Activated T-helper 1 cell treated with anti-CD3 and anti-CD28 coated beads, Interleukin-2, amount 50 U/mL, for 16 hours (primary cell): ENCODE measurements at places on chromosomes 16 and 17.

DNA sequence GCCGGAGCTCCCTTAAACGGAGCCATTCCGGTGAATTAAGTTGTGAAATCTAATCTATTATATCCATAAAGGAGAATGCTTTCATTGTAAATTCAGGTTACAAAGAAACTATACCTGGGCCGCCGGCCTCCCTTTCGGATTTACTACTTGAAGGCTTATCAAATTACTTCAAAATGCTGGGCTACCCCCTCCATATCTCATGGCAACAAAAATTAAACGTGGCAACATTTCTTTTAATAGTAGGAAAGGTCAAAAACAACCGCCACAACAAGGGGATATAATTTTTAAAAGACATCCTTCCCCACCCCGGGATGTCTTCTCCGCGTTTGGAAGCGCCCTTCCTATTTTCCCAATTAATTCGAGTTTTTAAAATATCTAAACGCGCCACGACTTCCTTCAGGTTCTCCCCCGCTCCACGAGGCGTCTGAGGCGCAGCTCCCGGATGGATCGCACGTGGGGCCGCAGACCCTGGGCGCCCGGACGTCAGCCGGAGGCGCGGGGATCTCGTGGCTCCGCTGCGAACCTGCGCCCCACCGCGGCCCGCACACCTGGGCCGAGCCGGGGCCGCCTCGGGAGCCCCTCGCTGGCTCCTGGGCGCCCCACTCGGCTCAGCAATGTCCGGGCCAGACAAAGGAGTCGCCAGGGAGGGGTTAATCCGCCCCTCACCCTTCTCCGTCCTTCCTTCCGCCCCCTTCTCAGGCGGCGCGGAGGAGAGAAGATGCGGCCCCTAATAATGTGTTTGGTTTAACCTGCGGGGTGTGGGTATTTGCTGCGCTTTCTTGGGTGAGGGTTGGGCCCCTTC is 47.4 kb upstream of the SLC38A10 start:
- no peak for DNase-seq

GRCh38 chr17:4397840-4398239 is 31.4 kb upstream of the UBE2G1 start:
- DNase-seq = no peak

- DNase-seq = no peak
These were observed 4.0 kb downstream of the IRX5 start for GRCh38 chr16:54934481-54935265.

- no peak for DNase-seq
These were observed 11.3 kb upstream of the CHST6 start for GRCh38 chr16:75506574-75506973.

DNA sequence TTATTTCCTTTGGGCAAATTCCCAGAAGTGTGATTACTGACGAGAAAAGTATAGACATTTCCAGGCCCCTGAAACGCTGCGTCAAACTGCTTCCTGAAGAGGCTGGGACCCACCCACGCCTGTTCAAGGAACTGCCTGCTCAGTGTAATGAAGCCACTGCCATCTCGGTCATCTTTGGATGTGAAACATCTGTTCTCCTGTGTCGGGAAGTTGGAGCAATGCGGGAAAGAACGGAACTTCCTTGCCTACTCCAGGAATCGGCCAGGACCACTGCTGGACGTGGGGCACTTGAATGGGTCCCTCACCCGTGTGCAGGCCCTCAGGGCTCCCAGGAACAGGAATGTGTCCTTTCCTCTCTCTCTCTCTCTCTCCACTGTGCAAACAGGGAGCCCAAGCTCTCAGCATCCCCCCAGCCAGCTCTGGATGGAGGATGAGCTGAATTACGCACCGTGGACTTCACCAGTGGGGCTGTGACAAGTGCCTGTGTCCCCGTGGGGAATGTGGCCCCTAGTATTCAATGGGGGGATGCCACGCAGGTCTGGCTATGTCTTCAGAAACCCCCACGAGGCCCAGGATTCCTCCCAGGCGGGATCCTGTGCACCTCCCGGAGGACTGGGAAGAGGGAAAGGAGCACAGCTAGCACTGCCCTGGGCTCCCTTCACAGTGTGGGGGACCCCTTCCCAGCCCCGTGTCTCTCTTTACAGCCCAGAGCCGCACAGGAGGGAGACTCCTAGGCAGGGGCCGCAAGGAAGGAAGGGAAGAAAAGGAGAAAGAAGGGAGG is 18.3 kb upstream of the LITAF start:
- no peak for DNase-seq

GRCh38 chr16:81224824-81225223 is 13.7 kb upstream of the BCO1 start:
- DNase-seq = no peak

DNA sequence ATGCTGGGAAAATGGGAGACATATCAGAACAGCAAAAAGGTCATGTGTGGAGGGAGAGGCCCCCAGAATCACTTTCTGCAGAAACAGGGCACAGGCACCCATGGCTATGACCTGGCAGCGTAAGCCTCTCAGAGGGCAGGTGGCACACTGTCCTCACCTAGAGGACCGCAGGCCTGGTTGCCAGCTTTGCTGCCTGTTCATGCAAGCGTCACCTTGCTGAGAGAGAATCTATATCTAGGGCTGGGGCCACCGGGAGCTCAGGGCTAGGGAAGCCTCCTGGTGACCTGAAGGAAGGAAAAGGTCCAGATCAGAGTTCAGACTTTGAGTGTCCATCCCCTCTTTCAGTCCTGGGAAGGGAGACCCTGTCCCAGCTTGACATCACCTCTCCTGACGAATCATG is 78.7 kb downstream of the GOSR1 start:
- DNase-seq = no peak
